Smooth muscle cell of bladder (primary cell): ENCODE measurements at places on chromosomes 12 and 14. TPM values are rescaled to one million over a fixed set of nuclear protein-coding genes. Genes with fewer than 3 reads are reported as not detected.

Gene MMP19
- 5.9 and 6.1 TPM in 2 replicates for total RNA-seq

Gene NANOG
- total RNA-seq, result not detected in 2 replicates

Gene CYP46A1
- total RNA-seq, result under 0.01 and 0.74 TPM in 2 replicates

Gene HHIPL1
- total RNA-seq, result 4.4 and 7.9 TPM in 2 replicates

Gene TBX3
- 14.5 and 22.0 TPM in 2 replicates for total RNA-seq

Gene OVCH1
- 0.09 and 0.14 TPM in 2 replicates for total RNA-seq

Gene PXN
- total RNA-seq, result 10.8 and 11.9 TPM in 2 replicates

Gene KCNK10
- total RNA-seq, result not detected in 2 replicates

Gene SARNP
- total RNA-seq, result 77.5 and 89.2 TPM in 2 replicates

Gene CLIP1
- 69.0 and 74.6 TPM in 2 replicates for total RNA-seq
